ENCODE measurements at places on chromosomes 1 and 21.

DNA sequence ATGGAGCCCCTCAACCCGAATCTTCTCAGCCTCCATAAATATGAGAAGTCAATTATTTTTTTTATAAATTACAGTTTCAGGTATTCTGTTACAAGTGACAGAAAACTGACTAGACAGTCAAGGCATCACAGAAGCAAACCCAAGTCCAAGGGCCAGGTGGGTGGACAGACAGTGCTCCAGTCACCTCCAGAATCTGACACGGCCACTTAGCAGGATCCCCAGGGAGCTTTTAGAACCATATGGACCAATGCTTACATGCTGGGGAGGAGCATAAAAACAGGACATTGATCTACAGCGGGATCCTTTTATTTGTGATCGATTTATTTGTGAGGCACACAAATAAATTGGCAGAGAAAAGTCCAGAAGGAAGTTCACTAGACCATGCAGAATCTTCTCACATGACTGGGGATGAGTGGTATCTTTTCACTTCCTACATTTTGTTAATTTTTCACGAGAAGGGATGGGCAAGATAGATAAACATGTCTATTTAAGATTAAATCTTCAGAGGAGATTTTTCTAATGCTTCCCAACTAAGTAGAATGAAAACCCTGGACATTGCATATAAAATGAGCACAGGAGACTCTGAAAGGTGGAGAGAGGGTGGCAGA, 15.0 kb downstream of the ZNF496 start:
- no peak for DNase-seq

GRCh38 chr1:223001653-223002634, 141.1 kb downstream of the TLR5 start:
- DNase-seq, result no peak

- DNase-seq, result no peak
Measured at GRCh38 chr1:110956586-110956985, 7.1 kb downstream of the LRIF1 start.

DNA sequence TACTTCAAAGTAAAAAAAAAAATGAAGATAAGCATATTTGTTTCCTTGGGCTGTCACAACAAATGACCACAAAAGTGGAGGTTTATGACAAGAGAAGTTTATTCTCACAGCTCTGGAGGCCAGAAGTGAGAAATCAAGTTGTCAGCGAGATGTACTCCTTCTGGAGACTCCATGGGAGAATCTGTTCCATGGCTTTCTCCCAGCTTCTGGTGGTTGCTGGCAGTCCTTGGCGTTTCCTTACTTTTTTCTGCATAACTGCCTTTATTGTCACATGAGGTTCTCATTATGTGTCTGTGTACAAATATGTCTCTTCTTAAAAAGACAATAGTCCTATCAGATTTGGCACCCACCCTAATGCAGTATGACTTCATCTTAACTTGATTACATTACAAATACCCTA, 398.3 kb downstream of the KCNT2 start:
- DNase-seq, result no peak

- DNase-seq, result no peak
Measured at GRCh38 chr1:1390675-1391074, 8.5 kb downstream of the CCNL2 start.

- no peak for DNase-seq
Measured at GRCh38 chr1:23984417-23985186, 4.5 kb upstream of the SRSF10 start.

DNA sequence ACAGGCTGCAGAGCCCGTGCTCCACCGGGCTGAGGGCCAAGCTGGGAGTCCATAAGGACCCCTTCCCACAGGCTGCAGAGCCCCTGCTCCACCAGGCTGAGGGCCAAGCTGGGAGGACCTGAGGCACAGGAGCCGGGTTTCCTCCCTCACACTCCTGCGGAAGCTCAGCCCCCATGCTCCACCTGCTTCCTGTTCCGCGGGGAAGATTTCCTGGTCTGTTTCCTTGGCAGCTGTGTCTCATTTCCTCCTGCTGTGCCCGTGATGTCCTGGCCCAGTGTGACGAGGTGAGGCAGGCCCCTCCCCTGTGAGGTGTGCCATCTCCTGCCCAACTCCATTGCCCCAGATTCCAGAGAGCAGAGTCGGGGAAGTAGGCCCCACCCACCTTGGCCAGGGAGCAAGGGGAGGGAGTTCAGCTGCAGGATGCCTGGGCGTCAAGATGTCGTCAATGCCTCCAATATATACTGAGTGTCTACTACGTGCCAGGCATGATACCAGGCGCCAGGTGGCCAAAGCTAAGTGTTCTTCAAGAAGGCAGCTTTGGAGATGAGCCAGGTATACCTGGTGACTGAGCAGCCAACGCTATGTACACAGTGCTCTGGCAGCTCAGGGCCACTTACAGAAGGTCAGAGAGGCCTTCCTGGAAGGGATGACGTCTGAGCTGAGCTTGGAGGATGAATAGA, 58.8 kb downstream of the NAV1 start:
- DNase-seq, result no peak

- DNase-seq, result no peak
Measured at GRCh38 chr1:39205102-39205780, 746 bp downstream of the MACF1 start.

DNA sequence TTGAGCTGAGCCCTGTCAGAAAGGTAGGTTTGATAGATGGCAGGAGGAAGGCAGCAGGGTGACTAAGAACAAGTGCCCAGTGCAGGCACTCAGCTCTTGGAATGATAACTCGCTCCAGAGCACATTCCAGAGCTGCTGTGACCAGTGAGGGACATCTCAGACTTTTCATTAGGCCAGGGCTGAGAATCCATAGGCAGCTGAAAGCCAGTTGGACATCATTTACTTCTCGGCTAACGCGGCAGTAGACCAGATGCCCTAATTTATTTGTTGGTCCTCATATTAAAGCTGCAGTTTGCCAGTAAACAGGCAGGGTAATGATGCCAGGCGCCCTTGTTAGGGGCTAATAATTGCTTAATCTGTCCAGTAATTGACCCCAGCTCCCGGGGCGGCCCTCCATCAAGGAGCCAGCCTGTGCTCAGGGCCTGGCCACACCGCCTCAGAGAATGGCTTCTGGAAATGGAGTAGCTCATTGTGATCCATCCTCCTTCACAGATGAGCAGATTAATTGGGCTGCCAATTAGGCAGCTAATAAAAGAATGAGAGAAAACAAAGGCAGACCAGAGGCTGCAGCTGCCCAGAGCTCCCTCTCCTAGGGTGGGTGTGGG, 122.0 kb downstream of the BEND5 start:
- no peak for DNase-seq

DNA sequence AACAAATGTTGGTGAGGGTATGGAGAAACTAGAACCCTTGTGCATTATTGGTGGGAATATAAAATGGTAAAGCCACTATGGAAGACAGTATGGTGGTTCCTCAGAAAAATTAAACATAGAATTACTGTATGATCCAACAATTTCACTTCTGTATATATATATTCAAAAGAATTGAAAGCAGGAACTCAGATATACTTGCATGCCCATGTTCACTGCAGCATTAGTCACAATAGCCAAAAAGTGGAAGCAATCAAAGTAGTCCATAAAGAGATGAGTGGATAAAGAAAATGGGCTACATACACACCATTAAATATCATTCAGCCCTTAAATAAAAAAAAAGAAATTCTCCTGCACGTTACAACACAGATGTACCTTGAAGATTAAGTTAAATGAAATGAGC, 34.1 kb downstream of the ABL2 start:
- no peak for DNase-seq

- DNase-seq, result no peak
Measured at GRCh38 chr1:203678943-203679661, 52.5 kb downstream of the ATP2B4 start.

DNA sequence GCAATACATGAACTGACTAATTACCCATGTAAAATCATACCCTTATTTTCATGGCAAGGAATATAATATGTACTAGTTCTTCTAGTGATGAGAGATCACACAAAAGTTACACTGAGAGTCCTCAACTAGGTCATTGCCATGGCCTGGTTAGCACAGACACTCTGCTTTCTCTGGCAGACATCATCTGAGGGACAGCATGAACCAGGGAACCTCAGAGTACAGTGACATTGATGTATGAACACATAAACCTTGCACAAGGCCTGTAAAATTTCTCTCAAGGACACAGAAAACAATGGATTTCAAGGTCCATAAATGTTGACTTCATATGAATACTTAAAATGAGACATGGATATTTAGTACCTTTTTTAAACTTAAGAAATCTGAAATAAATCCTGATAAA, 108.8 kb upstream of the MAGI3 start:
- DNase-seq, result no peak

- no peak for DNase-seq
Measured at GRCh38 chr1:168112673-168113305, 23.9 kb downstream of the GPR161 start.

DNA sequence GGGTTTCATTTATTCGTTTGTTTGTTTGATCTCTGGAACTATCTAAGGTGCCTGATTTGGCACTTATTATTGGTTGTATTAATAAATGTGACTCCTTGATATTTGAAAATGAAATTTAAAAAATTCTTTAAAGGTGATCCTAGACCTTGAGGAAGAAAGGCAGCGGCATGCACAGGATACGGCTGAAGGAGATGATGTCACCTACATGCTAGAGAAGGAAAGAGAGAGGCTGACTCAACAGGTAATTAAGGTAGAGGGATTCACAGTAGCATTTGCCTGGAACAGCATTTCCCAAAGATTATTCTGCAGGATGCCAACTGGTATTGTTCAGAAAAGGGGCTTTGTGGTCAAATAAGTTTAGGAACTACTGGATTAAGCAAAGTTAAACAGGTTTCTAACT, 54.4 kb upstream of the WNT2B start:
- DNase-seq, result no peak

- DNase-seq, result no peak
Measured at GRCh38 chr1:161730050-161730564, 8.8 kb downstream of the FCRLB start.

- DNase-seq, result no peak
Measured at GRCh38 chr1:209877087-209877764, 49.5 kb downstream of the UTP25 start.

DNA sequence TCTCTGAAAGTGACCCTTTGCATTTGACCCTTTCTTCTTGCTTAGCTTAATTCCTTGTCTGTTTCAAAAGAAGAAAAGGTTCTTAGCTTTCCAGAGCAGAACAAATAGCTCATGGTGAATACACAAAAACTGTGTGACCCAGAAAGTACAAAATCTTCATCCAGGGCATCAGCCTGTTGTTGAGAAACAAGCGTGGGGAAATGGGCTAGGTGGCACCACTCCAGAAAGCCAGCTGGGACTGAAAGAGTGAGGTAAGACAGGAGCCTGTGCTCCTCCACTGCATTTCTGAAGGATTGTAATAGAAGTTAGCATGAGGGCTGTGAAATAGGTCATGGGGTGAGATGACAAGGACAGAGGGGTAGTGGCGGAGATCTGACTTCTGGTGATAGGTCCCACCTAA, 45.8 kb downstream of the CYP2J2 start:
- DNase-seq, result no peak

- no peak for DNase-seq
Measured at GRCh38 chr1:37186246-37186756, 152.0 kb upstream of the GRIK3 start.

GRCh38 chr21:14995226-14995625, 69.6 kb downstream of the NRIP1 start:
- no peak for DNase-seq

- DNase-seq, result no peak
Measured at GRCh38 chr1:38896169-38896568, 14.8 kb upstream of the GJA9 start.

- no peak for DNase-seq
Measured at GRCh38 chr1:209707308-209707707, 2.7 kb downstream of the HSD11B1 start.

- DNase-seq, result no peak
Measured at GRCh38 chr1:88188038-88188437, 496.0 kb upstream of the PKN2 start.

- DNase-seq, result peak; percentile 13
Measured at GRCh38 chr1:155177918-155178281, 4.3 kb downstream of the TRIM46 start.
